Activated naive CD4-positive, alpha-beta T cell treated with anti-CD3 and anti-CD28 coated beads, Interleukin-2, amount 50 U/mL, for 16 hours (primary cell): ENCODE measurements at places on chromosomes 16 and 17.

DNA sequence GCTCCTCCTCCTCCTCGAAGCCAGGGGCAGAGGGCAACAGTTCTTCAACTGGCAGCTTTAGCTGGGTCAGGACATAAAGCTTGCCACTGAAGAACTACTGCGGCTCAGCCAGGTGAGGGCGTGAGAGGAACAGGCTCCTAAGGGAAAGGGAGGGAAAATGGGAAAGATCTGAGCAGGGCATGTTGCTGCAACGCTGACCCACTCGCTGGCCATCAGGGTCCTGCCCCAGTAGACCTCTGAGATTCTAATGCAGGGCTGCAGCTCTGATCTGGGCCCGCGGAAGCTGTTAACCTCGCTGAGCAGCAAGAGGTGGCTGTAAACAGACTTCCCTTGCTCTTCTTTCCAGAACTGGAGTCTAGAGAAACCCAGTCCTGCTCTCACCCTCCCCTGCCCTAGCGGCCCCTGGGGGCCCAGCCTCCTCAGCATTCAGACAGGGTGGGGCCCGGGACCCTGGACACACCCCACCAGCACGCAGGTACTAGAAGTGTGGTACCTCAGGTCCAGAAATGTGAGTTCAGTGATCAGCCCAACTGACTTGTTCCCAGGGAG, 3.8 kb upstream of the TLCD2 start:
- no peak for DNase-seq

- DNase-seq = no peak
Observed at GRCh38 chr17:77590951-77591735, 367.4 kb upstream of the TNRC6C start.

DNA sequence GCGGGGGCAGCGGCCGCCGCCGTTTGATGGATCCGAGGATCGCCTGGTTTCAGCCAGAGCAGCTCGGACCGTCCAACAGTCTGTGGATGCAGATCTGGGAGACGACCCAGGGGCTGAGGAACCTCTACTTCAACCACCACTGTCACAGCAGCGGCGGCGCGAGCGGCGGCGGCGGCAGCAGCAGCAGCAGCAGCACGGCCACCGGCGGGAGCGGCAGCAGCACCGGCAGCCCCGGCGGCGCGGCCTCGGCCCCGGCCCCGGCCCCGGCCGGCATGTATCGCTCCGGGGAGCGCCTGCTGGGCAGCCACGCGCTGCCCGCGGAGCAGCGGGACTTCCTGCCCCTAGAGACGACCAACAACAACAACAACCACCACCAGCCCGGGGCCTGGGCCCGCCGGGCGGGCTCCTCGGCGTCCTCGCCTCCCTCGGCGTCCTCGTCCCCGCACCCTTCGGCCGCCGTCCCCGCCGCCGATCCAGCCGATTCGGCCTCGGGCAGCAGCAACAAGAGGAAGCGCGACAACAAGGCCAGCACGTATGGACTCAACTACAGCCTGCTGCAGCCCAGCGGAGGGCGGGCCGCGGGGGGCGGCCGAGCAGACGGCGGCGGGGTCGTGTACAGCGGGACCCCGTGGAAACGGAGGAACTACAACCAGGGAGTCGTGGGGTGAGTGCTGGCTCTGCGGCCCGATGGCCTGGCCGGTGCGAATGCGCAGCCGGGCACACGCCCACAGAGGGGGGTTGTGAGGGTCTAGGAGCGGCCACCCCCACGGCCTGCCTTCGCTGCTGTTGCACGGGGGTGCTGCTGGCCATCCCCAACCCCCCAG, 702 bp downstream of the TENT4B start:
- DNase-seq = no peak

DNA sequence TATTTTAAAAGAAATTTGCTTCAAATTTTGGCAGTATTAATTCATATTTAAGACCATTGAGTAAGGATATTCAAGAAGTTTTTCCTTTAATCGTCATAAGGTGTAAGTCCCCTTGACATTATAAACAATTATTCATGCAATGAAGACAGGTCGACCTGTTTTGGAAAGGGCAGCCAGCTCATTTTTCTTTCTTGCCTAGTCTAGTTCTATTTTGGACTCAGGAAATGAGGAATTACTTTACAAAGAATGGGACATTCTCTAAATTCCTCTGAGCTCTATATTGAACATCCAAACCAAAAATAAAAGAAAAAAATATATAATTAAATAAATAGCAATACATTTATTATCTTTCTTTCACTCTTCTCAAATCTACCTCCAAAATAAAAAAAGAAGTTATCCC, 595.6 kb upstream of the KIF2B start:
- no peak for DNase-seq

- no peak for DNase-seq
Observed at GRCh38 chr16:27721531-27722181, 171.7 kb downstream of the KATNIP start.

GRCh38 chr16:84700446-84701300, 873 bp downstream of the USP10 start:
- DNase-seq = peak; percentile 41

DNA sequence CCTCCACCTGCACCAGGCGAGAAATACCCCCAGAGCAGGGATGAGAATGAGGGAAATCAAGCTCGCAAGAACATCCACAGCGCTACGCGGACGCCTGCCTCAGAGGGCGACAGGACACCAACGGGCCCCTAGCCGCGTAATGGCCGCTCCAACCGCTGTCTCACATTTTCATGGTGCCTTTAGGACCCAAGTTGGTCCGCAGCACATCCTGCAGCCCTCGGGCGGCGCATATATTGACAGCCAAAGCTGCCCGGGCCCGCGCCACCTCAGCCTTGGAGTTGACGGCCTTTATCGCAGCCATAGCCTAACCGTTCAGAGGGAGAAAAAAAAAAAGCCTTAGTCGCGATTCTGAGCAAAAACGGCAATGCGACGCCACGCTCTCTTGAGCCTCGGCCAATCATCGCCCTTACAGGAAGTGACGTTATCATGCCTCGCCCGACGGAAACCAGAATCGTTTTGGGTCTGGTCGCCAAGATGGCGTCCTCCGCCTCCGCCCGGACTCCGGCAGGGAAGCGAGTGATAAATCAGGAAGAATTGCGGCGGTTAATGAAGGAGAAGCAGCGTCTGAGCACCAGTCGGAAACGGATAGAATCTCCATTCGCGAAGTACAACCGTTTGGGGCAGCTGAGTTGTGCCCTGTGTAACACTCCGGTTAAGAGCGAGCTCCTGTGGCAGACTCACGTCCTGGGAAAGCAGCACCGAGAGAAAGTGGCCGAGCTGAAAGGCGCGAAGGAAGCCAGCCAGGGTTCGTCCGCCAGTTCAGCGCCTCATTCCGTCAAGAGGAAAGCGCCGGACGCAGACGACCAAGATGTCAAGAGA, at the start of the genes CCT6B and ZNF830:
CCT6B (minus strand) TSS at position 368 of the 819 bp plus-strand sequence; CDS start at position 301, 67 bp downstream.
ZNF830 (plus strand) TSS at position 448 of the 819 bp plus-strand sequence; CDS start at position 475, 27 bp downstream.
- DNase-seq = peak; percentile 89

GRCh38 chr16:84827131-84827574, 7.4 kb downstream of the CRISPLD2 start:
- no peak for DNase-seq

DNA sequence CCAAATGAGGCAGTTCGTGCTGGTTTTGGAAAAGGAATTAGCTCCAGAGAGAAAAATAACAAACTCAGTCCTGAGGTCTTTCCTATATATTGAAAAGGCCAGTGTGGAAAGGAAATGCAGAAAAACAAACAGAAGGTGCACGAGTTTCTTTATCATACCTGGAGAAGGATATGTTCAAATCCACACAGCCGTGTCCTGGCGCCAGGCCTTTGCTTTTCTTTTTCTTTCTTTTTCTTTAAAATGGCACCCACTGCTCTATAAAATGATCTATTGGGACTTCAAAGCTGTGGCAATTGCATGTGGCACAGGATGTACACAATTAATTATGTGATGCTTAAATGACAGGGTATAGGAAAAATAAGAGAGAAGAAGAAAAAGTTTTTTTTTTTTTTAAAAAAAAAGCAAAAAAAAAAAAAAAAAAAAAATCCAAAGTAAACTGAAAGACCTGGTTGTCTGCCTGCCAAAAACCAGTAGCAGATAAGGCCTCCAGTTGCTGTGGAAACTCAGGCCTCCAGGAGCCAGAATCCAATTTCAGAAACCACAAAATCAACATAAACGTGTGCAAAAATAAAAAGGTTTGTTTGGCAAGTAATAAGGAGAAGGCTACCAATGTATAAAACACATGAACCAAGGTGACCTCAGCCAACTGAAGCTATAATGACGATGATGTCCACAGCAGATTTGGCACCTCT, 957.6 kb upstream of the SOX9 start:
- DNase-seq = no peak

GRCh38 chr16:26715969-26716368, 350.8 kb upstream of the C16orf82 start:
- no peak for DNase-seq

DNA sequence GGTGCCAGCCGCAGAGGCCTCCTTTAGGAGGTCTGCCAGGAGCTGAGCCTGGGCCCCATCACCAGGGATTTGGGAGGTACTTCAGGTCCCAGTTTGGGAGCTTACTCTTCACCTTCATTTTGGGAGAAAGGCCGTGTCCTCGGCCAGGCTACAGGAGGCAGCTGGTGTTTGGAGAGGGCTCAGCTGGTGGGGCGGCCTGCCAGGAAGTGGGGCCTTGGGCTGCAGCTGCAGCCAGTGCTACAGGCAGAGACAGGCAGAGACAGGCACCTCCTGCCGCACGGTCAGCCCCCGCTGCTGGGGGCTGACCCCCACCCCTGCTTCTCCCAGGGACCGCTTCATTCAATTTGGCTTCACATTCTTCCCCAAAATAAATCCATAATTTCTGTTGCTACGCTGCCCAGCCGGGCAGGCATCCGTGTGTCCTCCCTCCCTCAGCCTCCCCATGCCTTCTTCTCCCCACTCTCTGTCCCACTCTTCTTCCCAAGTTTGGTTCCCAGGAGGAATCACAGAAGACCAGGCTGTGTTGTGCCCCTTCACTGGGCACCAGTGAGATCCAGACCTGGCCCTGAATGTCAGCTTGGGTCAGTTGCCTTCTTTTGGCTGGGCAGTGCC, 6.1 kb downstream of the TMEM235 start:
- DNase-seq = no peak

GRCh38 chr17:82118815-82119380, 20.9 kb upstream of the FASN start:
- no peak for DNase-seq

GRCh38 chr17:4433515-4434031, at the start of gene SPNS3:
SPNS3 (plus strand) TSS chr17:4433940; CDS start chr17:4433968, 28 bp downstream.
- DNase-seq = peak; percentile 39

DNA sequence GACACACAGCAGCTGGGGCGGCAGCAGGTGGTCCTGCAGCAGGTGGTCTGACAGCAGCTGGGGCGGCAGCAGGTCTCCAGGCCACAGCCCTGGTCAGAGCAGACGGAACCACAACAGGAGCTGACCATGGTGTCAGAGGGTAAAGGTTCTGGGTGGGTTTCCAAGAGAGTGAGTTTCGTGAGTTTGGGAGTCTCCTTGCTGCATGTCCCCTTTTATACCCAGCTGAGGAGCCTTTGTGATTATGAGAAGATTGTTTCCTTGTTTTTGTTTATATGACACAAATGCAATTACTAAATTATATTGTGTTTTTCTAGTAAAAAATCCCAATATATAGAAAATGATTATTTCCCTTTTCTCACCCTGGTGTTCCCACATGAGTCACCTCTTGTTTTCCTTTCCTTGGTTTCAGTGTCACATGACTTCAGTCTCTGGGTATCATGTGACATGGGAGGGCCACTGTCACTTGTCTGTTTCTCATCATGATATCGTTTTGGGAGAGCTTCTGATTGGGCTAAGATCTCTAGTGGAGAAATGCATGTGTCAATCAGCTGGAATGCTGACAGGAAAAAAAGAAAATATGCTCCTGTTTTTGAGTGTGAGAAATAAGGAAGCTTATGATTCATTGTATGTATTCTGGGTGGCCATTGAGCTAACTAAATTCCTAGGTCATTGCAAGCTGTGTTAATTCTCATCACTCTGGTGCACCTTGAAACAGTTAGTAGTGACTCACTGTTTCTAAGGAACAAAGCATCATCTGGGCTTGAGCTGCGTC, at the start of gene KRTAP4-6:
KRTAP4-6 (minus strand) TSS at position 185 of the 772 bp plus-strand sequence; CDS start at position 128, 57 bp downstream.
- DNase-seq = no peak

GRCh38 chr16:87133112-87133850, 183.9 kb downstream of the C16orf95 start:
- no peak for DNase-seq

GRCh38 chr17:44022246-44022645, 7.5 kb upstream of the TMEM101 start:
- DNase-seq = no peak

- no peak for DNase-seq
Observed at GRCh38 chr16:60771138-60771537, 1265.1 kb downstream of the CDH8 start.

DNA sequence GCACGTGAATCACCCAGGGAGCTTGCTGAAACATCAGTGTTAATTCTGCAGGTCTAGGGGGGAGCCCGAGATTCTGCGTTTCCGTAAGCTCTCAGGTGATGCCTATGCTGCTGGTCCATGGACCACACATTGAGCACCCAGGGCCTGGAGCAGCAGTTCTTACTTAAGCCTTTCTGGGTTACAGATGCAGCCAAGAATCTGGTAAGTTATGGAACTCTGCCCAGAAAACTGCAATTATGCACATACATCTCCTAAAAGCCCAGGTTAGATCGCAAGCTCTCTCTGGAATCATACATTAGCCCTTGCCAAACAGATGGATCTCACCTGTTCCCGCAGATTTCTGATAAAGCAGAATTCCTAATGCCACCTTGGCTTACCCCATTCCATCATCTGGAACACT, 265.9 kb upstream of the SALL1 start:
- DNase-seq = no peak

- DNase-seq = no peak
Observed at GRCh38 chr16:86379505-86379846, 130.9 kb upstream of the FOXF1 start.

DNA sequence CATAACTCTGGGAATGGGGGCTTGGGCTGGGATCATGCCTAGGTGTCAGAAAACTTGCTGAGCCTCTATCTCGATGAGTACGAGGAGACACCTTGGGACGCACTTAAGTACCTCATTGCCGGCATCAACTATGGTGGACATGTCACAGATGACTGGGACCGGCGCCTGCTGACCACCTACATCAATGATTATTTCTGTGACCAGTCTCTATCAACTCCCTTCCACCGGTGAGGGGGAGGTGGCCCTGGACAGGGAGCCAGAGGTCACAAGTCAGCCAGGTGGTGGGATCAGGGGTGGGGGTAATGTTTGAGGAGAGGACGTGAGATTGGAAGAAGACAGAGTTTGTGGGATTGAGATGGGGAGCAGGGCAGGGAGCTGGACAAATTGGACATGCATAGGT, 3.4 kb upstream of the KDM6B start:
- DNase-seq = no peak

DNA sequence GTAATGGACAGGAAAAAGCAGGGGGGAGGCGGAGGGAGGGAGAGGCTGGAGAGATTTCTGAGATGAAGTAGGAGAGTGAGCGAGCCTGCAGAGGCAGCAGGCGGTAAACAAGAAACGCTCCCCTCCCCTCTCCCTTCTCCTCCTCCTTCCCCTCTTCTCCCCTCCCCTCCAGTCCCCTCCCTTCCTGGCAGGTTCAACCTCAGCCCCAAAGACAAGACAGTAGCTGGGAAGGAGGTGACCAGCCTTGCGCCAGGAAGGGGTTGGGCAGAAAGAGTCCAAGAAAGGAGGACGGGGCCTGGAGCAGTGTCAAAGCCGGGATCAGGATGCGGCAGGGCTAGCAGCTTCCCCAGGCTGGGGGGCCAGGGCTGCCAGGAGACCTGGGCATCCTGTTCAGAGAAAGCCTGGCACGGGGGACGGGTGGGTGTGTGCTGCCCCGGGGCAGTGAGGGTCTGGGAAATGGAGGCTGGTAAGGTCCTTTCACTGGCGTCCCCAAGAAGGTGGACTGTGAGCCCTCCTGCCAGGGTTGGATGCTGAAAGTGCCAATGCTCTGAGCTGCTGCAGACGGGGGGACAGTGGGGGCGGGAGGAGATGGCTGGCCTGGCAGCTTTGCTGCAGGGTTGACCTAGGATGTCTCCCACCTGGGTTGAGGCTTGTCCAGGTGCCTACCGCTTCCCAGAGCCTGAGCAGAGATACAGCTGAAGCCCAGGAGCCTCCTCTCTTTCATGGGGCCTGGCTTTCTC, 261.6 kb upstream of the TNRC6C start:
- DNase-seq = no peak
